Fibroblast of skin of back (primary cell): ENCODE measurements at places on chromosomes 7 and 10.

GRCh38 chr10:98045785-98046389 is 15.5 kb upstream of the CRTAC1 start:
- peak; percentile 45 for DNase-seq

DNA sequence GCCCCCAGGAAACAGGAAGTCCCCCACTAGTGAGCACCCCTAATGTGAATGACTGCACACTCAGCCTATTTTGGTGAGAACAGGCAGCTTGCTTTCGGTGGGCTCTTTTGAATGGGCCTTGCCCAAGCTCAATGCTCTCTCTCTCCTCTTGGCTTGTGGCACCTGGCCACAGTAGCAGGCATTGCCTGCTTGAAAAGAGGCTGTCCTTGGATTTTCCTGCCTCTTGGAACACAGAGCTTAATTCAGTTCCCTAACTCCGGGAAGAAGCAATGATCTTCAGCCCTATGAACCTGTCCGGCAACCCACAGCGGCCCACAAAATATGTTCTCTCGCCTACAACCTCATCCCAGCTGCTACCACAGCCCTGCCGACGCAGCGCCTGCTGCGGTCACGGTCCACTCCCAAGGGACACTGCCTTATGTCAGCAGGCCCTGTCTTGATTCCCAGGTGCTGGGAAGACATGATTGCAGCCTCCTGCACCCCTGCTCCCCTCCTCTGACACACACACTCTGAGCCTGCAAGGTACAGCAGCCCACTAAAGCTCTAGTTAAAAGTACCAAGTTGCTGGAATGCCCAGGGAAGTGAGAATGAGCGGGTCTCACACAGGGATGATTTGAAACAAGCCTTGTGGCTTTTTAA is 715.5 kb upstream of the GALNT17 start:
- no peak for DNase-seq

DNA sequence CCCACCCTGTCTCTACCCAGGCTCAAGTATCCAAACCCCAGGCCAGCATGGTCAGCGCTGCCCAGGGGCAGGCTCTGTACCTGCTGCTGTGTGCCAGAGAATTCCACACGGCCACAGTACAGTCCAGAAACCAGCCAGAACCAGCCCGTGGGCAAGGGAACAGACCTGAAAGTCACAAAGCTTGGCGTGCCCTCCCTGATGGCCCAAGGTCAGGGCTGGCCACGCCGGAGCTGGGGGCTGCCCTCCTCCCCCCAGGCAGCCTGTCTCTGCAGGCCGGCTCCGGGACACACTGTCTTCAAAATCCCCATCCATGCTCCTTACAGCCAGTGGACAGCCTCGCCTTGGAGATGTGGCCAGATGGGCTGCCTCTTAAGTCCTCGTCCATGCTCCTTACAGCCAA is 78.4 kb downstream of the CTBP2 start:
- no peak for DNase-seq

GRCh38 chr7:142954680-142955268 is 7.4 kb downstream of the KEL start:
- DNase-seq: no peak

DNA sequence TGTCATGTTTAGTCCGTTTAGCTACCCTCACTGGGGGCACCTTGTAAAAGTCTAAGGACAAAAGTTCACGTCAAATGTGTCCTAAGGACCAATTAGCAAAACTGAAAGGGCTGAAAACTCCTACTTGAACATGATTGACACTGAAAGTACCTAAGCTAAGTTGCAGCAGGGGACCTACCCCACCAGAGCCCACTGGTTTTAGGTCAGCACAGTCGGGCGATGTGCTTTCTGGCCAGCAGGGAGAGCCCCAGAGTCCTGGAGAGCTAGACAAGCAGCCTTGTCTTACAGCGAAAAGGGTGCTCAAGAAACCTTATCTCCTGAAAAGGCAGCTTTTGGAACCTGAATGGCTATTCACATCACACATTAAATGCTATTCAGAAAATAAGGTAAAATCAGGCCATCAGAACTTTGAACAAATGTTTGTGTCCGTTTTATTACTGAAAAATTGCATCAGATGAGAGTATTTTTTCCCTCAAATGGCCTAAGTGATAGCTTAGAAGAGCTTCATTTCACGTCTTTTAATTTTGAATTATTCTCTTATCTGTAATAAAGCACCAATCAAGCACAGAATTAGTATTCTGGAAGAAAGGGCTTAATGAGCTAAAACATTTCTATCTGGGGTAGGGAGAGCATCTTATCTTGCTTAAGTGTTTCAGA is 52.2 kb upstream of the MKI67 start:
- peak; percentile 9 for DNase-seq

DNA sequence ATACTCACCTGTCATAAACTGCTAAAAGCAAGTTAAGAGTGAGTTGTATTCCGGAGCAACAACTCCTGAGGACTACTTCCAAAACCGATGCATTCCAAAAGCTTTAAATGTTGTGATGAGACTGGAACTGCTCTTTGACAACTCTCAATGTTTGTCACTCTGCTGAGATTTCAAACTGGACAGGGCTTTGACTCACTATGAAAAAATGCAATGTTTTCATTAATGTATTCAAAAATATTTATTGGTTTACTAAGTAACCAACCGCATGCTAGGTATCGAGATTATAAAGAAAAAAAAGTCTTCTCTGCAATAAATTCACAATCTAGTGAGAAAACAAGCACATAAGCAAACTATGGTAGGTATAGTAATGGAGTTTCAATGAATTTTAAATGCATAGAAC is 107.9 kb upstream of the GNAI1 start:
- no peak for DNase-seq

- DNase-seq: no peak
These were observed 28.1 kb upstream of the GPR22 start for GRCh38 chr7:107441581-107442422.

DNA sequence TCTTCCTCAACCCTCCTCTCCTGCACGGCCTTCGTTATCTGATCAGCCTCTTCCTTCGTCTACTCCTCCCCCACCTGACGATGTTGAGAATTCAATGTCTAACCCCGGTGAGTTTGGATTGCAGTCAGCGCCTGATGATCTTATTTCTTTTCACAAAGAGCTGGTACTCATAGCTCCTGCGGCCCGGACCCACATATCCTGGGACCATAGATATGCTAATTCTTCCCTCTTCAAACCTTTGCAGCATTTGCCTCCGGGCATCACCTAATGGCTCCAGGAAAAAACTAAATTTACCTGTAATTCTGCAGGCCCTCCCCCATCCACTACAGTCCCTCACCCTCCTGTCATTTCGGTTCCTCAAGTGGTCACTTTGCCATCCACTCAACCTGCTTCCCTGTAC is 12.4 kb upstream of the DDC start:
- DNase-seq: no peak

GRCh38 chr7:80170445-80170844 is 35.8 kb downstream of the GNAI1 start:
- DNase-seq: no peak

GRCh38 chr7:123975084-123975483 is 50.0 kb downstream of the SPAM1 start:
- DNase-seq: no peak

- no peak for DNase-seq
These were observed 37.8 kb downstream of the STEAP4 start for GRCh38 chr7:88268858-88269257.

DNA sequence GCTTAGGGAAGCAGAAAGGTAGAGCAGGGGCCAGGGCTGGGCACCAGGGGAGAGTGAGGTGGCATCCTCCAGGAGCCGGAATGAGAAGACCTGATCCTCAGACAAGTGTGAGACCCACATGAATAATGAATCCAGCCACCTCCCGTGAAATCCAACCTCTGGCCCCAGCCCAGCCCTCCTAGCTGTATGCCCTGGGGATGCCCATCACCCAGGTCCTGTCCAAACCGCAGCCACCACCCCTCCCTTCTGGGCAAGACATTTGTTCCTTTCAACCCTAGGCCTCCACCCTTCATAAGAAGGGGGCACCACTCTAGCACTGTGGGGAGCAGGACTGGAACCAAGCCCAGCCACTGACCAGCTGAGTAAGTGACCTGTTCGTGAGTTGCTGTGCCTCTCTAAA is 9.7 kb downstream of the PDZD7 start:
- no peak for DNase-seq

GRCh38 chr7:22549051-22549450 is 49.1 kb upstream of the STEAP1B start:
- no peak for DNase-seq
